ENCODE measurements at places on chromosomes 4 and X.
A peak's percentile ranks its signal among the peaks of the same experiment; 100 is the strongest.

DNA sequence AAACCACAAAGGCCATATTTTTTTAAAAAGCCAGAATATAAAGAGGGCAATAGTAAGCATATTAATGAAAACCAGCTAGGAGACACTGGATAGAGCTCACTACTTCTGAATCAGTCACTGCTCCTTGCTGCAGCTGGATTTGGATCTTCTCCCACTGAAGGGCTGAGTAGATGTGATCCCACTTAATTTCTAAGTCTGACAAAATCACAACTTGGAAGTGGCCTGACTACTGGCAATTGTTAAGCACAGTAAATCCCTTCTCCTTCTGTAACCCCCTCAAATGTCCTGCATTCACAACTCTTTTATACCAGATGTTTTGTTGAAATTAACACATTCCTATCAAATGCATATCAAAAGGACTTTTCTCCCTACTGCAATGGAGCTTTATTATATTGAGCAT, 72.9 kb downstream of the AMMECR1 start:
- DNase-seq = no peak

GRCh38 chr4:11729548-11729947, 300.9 kb upstream of the HS3ST1 start:
- no peak for DNase-seq

- DNase-seq = no peak
These were observed 34.0 kb upstream of the PRR32 start for GRCh38 chrX:126785539-126785938.

- no peak for DNase-seq
These were observed 28.9 kb upstream of the OPHN1 start for GRCh38 chrX:68462197-68462596.

DNA sequence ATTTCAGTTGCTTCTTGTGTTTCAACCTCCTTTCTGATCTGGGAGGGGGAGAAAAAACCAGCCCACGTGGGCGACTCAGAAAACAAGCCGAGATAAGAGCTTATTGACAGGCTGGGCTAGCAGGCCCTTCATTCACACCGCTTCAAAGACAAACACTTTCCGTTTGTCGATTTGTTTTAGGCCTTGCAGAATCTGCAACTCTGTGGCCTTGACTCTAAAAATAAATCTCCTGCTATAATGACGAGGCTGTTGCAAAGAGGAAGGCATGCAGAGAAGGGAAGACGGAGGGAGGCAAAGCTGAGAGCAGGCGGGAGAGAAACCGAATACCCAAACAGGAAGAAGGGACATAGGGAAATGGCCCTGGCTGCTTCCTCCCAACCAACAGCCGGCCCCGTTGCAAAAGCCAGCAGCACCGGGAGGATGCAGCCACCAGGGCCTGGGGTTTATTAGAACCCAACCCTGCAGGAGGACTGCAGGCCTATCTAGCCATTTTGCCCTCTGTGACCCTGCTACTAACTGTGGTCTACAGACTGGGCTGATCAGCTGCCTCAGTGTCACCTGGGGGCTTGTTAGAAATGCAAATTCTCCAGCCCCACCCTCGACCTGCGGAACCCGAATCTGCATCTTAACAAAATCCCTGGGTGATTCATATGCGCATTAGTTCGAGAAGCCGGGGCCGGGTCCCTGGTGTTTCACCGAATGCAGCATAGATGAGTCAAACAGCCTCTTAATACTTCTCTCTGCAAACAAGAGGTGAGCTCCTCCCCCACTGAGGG, 325.5 kb downstream of the BCOR start:
- DNase-seq = peak; percentile 14

- no peak for DNase-seq
These were observed 60.5 kb downstream of the MSX1 start for GRCh38 chr4:4919927-4920326.

GRCh38 chr4:86302251-86302650, 57.6 kb downstream of the MAPK10 start:
- DNase-seq = no peak

DNA sequence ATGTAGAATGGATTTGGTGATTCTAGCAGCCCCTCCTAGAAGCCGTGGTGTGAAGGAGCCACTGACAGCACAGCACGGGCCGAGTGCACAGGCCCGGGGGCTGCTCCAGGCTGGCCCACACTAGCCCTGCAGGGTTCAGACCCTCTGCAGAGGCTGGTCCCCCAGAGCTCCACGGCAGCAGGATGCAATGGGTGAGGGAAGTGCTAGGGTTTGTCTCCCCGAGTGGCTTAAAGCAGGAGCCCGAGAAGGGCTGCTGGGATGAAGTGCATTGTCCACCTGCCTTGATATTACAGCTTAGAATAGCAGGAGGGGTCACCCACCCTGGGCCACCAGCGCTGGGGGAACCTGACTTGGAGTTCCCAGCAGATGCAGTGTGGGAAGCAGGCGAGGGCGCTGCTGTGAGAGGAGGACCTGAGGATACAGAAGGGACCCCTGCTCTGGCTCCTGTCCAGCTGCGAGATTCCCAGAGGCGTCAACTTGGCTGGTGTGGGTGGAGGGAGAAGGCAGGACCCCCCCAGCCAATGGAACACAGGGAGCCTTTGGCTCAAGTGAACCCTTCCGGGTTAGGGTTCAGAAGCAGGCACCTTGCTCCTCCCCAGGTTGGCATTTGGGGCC, 30.0 kb downstream of the WDR1 start:
- no peak for DNase-seq

DNA sequence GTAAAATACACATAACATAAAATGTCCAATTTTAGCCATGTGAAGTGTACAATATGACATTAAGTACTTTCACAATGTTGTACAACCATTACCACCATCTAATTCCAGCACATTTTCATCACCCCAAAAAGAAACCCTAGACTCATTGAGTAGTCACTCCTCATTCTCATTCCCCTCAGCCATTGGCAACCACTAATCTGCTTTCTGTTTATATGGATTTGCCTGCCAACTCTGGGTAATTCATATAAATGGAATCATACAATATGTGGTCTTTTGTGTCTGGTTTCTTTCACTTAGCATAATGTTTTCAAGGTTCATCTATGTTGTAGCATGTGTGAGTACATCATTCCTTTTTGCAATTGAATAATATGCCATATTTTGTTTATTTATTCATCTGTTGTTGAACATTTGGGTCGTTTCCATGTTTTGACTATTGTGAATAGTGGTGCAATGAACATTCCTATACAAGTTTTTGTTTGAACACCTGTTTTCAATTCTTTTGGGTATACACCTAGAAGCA, 43.0 kb downstream of the EIF2S3 start:
- no peak for DNase-seq

DNA sequence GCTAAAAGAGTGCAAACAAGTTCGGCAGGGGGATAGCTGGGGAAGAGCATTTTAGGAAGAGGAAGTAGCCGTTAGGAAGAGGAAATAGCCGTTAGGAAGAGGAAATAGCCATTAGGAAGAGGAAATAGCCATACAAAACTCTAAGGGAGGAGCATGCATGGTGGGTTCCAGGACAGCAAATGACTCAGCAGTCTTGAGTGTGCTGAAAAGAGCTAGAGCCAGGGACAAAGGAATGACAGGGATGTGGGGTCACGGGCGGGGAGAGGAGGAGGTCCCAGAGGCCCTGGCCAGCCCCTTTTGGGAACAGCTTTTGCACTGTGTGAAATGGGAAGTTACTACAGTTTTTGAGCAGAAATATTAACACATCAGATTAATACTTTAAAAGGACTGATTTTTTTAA, 882.6 kb downstream of the TRIML1 start:
- no peak for DNase-seq

DNA sequence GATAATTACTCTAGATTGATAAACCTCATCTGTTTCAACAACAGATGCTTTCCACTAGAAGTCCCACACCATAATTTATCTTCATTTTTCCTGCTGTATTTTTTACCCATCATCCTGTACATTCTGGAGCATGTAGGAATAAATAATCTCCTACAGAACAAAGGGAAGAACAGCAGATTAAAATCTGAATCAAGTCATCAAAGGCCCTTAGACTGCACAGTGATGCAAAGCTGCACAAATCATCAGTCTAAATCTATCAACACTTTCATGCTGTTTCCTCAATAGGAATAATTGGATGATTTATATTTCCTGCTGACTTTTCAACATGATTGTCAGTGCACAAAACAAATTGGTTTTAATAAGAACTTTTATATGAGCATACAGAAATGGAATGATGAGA, 1143.9 kb downstream of the STIM2 start:
- DNase-seq = no peak

- DNase-seq = no peak
These were observed 33.0 kb upstream of the KIAA0232 start for GRCh38 chr4:6749340-6750171.

DNA sequence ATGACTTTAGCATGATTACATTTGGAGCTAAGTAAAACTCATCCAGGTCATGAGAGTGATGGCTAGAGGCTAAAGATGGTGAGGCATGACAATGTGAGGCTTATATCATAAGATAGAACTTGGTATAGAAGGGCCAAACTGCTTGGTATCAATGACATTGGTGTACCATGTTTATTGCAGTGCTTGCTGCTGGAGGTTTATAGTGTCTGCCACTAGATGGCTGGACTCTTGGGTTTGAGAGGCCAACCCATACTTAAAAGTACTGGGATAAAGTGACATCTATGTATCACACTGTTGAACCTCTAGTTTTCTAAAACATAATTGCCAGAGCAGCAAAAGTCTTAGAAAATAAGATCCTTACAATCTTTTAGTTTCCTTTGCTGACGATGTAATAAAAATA, 83.0 kb upstream of the TACR3 start:
- DNase-seq = no peak

- DNase-seq = no peak
These were observed 133.5 kb upstream of the NUDT6 start for GRCh38 chr4:123055943-123056342.

- no peak for DNase-seq
These were observed 16.2 kb upstream of the FHL1 start for GRCh38 chrX:136130931-136131833.

GRCh38 chr4:110533590-110533910, 57.6 kb downstream of the ENPEP start:
- DNase-seq = no peak

DNA sequence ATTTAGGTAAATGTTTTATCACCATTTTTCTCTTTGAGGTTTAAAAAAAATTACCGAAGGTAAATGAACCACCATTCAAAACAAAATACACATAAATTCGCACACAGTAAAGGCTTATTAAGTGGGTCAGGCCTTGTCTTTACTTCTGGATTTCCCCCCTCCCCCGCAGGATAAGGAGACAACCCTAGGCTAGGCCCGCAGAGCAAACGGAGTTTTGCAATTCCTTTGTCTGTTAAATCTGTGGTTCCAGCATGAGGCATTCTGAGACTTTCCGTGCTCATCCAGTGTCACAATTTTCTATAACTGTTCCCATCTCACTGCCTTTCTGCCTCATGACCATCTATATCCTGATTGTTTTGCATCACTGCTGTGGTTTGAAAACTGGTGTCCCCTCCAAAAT, 307.4 kb downstream of the DCHS2 start:
- no peak for DNase-seq

DNA sequence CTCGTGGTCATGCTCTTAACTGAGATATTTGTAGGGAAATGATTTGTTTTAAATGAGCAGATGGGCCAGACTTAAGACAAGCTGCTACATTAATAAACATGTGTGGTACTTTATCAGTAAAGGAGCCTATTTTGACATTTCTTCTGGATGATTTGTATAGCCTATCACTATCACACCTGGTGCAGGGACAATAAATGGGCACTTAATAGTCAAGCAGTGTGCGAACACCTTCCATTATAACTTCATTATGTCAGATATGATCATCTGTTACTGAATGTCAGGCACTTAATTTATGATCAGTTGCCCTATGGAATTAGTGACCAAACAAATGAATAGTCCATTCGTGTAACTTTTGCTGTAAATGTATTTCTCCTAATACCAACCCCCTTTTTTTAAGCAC, 628.8 kb downstream of the ADGRL3 start:
- no peak for DNase-seq

GRCh38 chr4:165972747-165973146, 99.7 kb downstream of the TLL1 start:
- DNase-seq = no peak

- no peak for DNase-seq
These were observed 1552.6 kb downstream of the C4orf33 start for GRCh38 chr4:130648570-130648969.

GRCh38 chr4:147360301-147360700, 120.6 kb upstream of the EDNRA start:
- DNase-seq = no peak

DNA sequence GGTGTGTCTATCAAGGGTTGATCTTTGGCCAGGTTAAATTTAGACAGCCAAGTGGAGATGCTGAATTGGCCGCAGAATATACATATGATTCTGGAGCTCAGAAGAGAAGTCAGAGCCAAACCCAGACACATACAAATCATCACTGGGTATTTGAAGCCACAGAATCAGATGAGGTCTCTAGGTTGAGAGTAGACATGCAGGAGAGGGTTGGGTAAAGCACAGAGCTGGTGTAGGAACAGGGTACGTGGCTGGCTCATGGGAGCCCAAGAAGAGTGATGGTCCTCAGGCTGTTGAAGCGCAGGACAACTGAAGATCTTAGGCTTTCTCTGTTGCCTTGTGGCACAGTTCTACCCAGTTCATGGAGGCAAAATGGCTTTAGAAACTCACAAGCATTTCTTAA, 37.7 kb downstream of the ADAMTS3 start:
- no peak for DNase-seq

- no peak for DNase-seq
These were observed 186.0 kb upstream of the FAM241A start for GRCh38 chr4:111959222-111959621.

GRCh38 chr4:21795091-21795490, 153.5 kb downstream of the KCNIP4 start:
- no peak for DNase-seq

GRCh38 chrX:74853255-74853654, 72.0 kb downstream of the NEXMIF start:
- no peak for DNase-seq

GRCh38 chr4:1812720-1813119, 19.6 kb downstream of the FGFR3 start:
- no peak for DNase-seq

GRCh38 chrX:10707773-10708172, 87.4 kb upstream of the MID1 start:
- DNase-seq = no peak

DNA sequence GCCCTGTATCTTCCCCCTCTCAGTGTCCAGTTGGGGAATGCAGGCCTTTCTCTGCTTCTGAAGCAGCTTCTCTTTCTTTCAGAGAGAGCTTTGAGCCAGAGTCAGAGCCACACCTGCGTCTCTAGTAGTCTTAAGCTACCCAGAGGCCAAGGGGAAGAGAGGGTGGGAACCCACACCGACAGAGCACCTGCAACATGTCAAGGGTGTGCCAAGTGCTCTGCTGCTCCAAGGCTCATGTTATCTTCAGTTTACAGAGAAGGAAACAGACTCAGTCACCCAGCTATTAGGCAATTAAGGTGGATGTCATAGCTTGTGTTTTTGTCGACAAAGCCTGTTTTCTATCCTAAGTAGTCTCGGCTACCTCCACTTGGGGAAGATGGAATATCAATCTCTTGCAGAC, 22.7 kb upstream of the RNF212 start:
- DNase-seq = no peak

DNA sequence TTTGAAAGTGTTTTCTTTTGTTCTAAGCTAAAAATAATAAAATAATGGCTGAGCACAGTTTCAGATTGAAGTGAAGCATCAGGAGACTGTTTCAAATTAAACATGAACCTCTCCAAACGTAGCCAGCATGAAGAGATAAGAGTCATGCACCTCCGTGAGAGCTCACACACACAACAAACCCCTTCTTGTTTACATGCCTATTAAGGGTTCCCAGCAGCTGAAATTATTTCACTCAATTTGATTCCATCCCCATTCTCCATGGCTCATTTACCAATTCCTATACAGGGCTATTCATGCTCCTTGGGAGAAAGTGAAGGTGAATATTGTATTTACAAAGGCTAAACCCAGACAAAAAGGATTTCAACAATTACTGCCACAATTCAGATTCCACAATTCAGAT, 954.1 kb upstream of the INTU start:
- DNase-seq = no peak

Data from activated CD8-positive, alpha-beta memory T cell treated with anti-CD3 and anti-CD28 coated beads for 1 hour (primary cell).